Right cardiac atrium (tissue), 5 donors: ENCODE measurements at places on chromosomes 12 and 14. TPM values are rescaled to one million over a fixed set of nuclear protein-coding genes. Genes with fewer than 3 reads are reported as not detected.

DNA sequence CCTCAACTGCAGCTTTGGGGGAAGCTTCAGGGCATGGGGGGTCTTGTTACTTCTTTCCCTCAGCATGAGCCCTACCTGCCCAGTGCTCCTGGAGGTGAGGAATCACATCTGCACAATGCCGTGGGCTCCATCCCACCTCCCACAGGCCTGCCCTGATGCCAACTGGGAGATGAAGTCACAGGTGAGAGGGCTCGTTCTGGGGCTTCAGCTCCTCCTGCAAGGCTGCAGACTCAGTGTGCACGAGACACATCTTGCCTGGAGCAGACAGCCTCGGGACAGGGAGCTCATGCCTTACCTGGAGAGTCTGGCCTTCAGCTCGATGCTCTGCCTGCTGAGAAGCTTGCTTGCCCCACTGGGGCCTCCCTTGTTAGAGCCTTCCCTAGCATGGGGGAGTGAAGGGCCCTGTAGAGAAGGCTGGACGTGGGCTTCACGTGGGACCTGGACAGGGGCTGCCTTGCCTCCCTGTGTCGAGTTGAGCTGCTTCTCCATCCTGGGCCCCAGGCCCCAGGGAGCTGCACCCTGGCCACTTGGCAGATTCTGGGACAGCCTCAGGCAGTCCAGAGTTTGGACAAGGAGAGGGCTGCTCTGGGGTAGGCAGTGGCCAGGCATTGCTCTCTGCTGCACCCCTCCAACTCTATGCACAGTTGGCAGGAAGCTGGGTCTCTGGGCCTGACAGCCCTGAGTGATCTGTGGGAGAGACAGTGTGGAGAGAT lies 171.4 kb downstream of the KIF26A start:
- DNase-seq = no peak

GRCh38 chr14:92600318-92601053 lies 86.9 kb downstream of the RIN3 start:
- DNase-seq = no peak

- DNase-seq = no peak
Measured at GRCh38 chr14:103697206-103697602, 18.0 kb downstream of the XRCC3 start.

DNA sequence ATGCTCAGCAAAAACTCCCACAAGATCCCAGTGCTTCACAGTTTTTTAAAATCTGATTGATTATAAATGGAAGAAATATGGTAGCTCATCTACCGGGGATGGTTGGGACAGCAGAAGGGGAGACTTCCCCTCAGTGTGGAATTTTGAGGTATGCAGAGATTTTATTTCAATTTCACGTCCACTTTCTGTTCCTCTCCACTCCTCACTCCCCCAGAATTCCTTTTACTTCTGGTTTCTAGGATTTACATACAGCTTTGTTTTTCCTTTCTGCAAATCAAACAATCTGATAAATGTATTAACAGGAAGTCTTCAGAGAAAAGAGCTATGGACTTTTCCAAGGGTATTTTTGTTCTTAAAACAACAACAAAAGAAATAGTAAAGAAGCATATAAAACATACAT lies 181.5 kb upstream of the ARHGAP5 start:
- no peak for DNase-seq

Gene SDR9C7
- 0.11 TPM for total RNA-seq
